HFFc6 (cell line): ENCODE measurements at places on chromosomes 7 and 10. TPM values are rescaled to one million over a fixed set of nuclear protein-coding genes. Genes with fewer than 3 reads are reported as not detected.
A peak's percentile ranks its signal among the peaks of the same experiment; 100 is the strongest.

GRCh38 chr7:146902728-146903127 is 786.1 kb downstream of the CNTNAP2 start:
- no peak for DNase-seq

GRCh38 chr10:6379015-6379776 is 176.5 kb downstream of the PFKFB3 start:
- DNase-seq = no peak

DNA sequence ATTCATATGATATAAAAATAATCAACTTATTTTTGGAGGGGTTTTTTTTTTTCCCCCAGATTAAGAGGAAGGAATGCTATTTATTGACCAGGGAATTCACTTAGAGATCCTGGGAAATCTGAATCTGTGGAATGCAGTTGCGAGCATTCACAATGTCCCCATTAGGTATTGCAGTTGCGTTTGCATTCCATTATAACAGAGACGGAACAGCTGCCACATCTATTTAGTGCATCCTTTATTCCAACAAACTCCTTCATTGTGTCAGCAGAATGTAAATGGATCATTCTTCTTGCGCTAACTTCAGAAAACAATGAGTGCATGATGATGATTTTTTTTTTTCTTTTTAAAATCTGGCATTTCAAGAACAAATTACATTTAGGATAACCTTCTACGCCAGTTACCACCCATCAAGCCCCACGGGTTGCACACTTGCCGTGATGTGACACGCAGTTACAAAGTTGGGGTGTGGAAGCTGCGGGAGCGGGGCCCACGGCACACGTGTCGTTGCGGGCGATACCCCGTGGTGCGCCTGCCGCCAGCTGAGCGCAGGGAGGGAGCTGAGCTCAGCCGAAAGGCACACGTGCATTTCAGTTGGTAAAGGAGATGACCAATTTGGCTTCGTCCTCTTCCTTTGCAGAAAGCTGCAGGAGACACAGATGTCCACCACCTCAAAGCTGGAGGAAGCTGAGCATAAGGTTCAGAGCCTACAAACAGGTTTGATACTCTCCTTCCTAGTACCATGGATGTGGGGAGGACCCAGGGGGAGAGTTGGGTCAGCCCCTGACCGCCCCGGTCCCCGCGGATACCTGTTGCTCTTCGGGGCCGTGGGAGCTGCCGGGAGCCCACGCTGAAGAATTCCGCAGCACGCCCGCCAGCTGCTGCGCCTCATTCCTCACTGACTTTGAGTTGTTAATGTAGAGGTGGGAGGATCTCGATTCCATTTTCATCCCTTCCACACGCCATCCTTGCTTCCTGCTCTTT is 175.3 kb upstream of the SH2B2 start:
- DNase-seq = no peak

The HOXA1 gene
- 0.28 to 0.59 TPM (median 0.54 TPM) in 3 replicates for total RNA-seq

DNA sequence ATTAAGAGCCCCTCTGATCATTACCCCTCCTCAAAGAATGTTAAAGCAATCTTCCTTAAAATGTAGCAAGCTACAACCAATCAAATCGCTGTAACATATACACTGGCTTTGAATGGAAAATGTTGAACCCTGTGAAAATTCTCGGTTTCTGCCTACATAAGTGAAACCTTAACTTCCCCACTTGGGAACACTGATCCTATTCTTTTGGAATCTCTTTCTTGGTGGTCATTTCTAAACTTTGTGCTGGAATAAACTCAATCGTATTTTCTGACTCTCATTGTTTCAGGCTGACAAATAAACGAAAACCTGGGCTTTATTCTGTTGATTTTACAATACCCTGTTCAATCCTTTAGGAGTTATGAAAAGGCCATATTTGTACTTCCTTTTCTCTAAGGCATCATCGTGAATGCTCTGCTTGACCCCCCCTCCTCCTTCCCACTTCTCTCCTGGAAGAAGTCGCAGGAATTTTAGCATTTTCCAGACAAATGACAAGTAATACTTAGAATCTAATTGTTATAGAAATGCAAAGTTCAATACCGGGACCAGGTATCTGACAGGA is 155.1 kb upstream of the FAM13C start:
- DNase-seq = no peak

- peak; percentile 7 for DNase-seq
These were observed 625 bp downstream of the RP9 start for GRCh38 chr7:33108554-33109004.

The LOXL4 gene
- total RNA-seq = 24.9 to 53.1 TPM (median 50.2 TPM) in 3 replicates

DNA sequence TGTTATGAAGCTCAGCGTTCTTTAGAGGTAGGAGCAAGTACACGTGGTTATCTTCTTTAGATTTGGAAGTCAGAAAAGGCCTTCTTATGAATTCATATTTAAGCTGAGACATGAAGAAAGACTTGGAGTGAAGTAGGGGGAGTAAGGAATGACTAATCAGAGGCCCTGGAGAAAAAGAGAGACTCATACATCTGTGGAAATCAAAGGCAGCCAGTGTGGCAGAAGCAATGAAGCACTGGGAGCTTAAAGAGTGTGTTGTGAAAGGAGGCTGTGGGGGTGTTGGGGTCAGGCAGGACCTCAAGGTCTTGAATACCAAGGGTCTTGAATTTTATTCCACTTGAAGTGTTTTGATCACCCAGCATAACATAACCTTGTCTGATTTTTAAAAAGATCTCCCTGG is 35.7 kb upstream of the FGL2 start:
- DNase-seq = no peak

- DNase-seq = peak; percentile 70
These were observed 226.5 kb upstream of the HPS1 start for GRCh38 chr10:98673171-98673782.

The C10orf105 gene
- not detected in 3 replicates for total RNA-seq

GRCh38 chr7:133961724-133962123 is 165.4 kb upstream of the LRGUK start:
- DNase-seq = no peak

DNA sequence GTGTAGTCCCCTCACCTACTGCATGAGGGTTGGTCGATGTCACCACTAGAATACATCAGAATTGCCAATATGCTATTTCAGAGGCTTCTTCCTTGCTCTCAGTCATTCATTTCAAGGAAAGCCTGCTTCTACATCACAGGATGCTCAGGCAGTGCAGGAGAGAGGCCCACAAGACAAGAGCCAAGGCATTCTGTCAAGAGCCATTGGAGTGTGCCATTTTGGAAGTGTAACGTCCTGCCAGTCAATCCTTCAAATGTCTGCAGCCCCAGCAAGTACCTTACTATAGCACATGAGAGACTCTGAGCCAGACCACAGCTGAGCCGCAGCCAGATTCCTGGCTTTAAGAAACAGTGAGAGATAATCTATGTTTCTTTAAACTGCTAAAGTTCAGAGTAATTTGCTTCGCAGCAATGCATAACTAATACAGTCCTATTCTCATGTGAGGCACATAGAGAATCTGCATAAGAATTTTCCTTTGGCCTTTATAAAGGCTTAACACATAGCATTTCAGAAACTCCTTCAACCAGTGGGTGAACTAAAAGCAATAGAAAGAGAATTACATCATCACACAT is 166.5 kb upstream of the GNAI1 start:
- DNase-seq = no peak

The TACR2 gene
- total RNA-seq = not detected in 3 replicates

The ASB4 gene
- not detected in 2 replicates for total RNA-seq

DNA sequence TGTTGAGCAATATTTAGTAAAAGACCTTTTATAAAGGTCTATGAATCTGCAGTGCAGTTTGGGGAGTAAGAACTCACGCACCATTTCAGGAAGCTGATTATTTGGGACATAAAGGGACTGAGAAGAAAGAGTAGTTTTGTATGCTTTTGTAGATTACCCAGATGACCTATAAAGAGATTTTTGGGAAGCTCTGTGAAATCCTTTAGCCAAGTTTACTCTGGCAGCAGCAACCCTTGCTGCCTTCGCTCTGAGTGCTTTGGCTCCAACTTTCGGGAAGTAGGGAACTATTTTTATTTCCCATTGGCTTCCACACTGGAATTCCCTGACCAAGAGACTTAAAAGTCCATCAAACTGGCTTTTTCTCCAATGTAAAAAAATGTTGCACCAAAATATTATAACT is 1110.1 kb upstream of the PHF14 start:
- no peak for DNase-seq

The SYNPO2L gene
- total RNA-seq = 1.8 to 3.3 TPM (median 1.8 TPM) in 3 replicates

The SPDYE2 gene
- not detected in 3 replicates for total RNA-seq

The MAD1L1 gene
- 30.9 to 40.9 TPM (median 34.6 TPM) in 3 replicates for total RNA-seq

- no peak for DNase-seq
These were observed 7.5 kb downstream of the CCDC71L start for GRCh38 chr7:106653488-106653887.

DNA sequence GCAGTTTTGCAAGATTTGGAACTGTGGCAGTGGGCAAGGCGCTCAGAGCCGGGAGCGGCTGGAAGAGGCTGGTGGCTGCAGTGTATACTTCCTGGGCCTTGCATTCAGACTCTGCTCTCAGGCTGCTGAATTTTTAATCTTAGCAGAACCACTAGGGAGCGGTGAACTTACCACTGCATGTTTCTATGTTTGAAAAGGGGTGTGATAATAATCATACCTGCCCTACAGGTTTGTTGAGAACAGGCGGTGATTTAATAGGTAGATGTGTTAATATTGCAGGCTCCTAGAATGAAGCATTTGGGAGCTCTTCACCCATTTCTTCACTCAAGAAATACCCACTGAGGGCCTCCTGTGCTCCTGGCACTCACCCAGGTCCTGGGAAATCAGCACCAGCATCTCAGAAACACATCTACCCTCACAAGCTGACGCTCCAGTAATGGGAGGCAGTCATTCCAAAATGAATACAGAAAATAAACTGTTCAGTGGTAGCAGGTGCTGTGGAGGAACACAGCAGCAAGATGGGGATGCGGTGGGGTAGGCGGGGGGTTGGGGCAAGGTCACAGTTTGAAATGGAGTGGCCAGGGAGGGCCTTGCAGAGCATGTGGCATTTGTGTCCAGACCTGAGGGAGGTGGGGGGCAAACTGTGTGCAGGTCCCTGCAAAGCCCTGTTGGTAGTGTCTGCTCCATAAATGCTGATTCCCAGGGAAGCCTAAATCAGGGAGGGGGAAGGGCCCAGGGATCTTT is 41.0 kb downstream of the VWA2 start:
- DNase-seq = no peak

DNA sequence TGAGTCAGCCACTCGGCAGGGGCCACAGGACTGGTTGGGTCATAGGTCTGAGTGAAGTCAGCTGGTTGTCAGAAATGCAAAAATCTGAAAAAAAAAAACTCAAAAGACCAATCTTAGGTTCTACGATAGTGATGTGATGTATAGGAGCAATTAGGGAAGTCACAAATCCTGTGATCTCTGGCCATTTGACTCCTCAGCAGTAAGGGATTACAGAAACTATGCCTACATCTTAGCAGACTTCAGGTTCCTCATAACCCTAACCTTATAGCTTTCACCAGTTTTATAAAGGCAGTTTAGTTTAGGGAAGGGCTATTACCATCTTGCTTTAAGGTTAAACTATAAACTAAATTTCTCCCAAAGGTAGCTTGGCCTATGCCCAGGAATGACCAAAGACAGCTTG is 163.1 kb upstream of the HGF start:
- DNase-seq = no peak

- DNase-seq = no peak
These were observed 7.3 kb upstream of the MAFK start for GRCh38 chr7:1523208-1523607.

The LIPK gene
- not detected in 2 replicates for total RNA-seq
